ENCODE measurements at places on chromosomes 7 and 10.

GRCh38 chr7:158576050-158576762, 11.4 kb downstream of the PTPRN2 start:
- no peak for DNase-seq

GRCh38 chr7:54783952-54784351, 24.9 kb upstream of the SEC61G start:
- no peak for DNase-seq

- no peak for DNase-seq
These were observed 22.1 kb upstream of the HSPB1 start for GRCh38 chr7:76280408-76280807.

- no peak for DNase-seq
These were observed 106.6 kb downstream of the GAD2 start for GRCh38 chr10:26323219-26323618.

DNA sequence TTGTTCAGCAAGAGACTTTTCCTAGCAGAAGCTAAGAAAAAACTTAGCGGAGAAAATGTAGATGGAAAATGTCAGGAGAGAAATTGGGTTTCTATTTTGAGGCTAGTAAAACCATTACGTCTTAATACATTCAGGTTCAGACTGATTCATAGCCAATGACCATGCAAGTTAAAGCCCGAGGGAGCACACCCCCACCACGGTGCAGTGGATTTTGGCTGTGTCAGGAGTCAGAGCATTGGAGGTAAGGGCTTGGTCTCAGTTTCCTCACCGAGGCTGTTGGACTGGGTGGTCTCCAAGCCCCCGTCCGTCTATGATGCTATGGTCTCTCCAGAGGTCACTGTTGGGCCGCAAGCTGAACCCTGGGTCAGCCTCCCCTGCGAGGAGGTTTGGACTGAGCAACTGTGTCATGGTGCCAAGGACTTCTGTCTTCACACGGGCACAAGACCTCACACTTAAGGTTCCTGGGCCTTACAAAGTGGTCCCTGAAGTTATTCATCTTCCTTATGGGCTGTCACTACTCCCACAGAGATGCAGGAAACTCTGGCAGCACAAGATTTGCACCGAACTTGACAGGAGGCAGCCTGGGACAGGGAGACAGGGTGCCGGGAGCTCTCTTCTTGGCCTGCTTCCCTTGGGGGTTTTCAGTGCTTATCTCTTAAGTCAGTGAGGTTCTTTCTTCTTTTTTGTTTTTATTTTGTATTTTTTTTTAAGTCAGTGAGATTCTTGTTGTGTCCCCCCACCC, 186.8 kb downstream of the PHTF2 start:
- no peak for DNase-seq

GRCh38 chr7:13068032-13068431, 380.6 kb downstream of the ARL4A start:
- no peak for DNase-seq

DNA sequence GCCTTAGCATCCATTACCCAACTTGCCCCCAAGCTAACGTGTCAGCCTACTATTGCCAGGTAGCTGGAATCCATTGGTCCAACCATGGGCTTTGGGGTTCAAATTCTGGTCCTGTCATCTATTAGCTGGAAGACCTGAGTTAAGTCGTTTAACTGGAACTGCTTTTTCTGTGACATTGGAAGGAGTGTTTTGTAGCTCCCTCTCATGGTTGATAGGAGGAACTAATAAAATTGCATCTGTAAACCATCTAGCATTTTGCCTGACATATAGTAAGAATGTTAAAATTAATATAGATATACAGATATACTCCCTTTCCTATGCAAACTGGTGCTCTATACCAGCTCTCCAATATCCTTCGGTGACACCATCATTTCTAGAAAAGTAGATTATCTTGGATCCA, 23.8 kb upstream of the SLF2 start:
- no peak for DNase-seq
